AG09309 (cell line): ENCODE measurements at places on chromosomes 5 and 9.

- DNase-seq = no peak
Measured at GRCh38 chr9:563200-563599, 278.3 kb upstream of the DMRT1 start.

GRCh38 chr5:139882961-139883539 is 87.4 kb downstream of the PSD2 start:
- no peak for DNase-seq

GRCh38 chr9:24218656-24219055 is 327.0 kb downstream of the IZUMO3 start:
- DNase-seq = no peak

- no peak for DNase-seq
Measured at GRCh38 chr5:25160891-25161290, 516.1 kb upstream of the CDH10 start.

DNA sequence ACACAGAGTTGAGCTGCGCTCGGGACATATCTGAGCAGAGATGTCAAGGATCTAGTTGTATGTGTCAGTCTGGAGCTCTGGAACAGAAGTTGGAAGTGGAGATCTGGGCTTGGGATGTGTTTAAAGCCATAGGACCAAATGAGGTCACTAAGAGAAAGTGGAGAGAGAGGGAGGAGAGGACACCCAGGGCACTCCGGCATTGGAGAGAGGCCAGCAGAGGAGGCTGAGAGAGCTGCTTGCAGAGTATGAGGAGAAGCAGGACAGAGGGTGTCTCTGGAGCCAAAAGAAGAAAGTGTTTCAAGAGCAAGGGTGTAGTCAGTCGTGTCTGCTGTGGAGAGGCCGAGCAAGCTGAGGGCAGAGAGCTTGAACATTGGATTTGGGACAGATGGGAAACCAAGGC is 34.7 kb downstream of the ARHGEF37 start:
- DNase-seq = no peak

GRCh38 chr9:89519366-89519805 is 21.5 kb upstream of the SEMA4D start:
- no peak for DNase-seq

GRCh38 chr5:132819468-132819867 is 6.4 kb downstream of the SOWAHA start:
- no peak for DNase-seq

DNA sequence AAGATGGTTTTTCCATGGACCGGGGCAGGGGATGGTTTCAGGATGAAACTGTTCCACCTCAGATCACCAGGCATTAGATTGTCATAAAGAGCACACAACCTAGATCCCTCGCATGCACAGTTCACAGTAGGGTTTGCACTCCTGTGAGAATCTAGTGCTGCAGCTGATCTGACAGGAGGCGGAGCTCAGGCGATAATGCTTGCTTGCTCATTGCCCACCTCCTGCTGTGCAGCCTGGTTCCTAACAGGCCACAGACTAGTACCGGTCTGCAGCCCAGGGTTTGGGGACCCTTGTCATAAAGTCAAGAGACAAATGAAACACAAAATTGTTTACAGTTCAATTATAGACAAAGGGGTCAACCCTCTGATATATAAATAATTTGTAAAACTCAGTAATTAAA is 101.7 kb downstream of the RANBP17 start:
- no peak for DNase-seq

DNA sequence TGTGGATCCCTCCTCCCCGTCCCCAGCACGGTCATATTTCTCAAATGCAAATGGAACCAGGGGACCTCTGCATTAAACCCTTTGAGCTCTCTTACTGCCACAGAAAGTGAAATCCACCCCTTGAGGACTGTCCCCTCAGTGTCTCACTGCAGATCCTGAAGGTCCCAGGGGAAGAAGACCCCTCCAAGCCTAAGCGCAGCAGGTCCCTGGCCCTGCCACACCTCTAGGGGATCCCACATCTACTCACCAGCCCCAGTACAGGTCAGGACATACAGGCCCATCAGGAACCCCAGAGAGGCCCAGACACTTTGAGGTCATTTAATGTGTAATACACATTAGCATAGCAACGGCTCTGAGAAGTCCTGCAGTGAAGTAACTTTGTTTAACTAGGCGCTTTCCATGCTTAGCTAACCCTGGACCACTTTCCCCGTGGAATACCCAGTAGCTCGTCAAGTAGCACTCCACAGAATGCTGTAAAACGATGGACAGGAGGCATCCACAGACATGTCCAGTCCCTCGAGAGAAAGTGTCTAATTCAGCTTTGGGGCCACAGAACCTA is 54.7 kb upstream of the ALDH1B1 start:
- DNase-seq = no peak

DNA sequence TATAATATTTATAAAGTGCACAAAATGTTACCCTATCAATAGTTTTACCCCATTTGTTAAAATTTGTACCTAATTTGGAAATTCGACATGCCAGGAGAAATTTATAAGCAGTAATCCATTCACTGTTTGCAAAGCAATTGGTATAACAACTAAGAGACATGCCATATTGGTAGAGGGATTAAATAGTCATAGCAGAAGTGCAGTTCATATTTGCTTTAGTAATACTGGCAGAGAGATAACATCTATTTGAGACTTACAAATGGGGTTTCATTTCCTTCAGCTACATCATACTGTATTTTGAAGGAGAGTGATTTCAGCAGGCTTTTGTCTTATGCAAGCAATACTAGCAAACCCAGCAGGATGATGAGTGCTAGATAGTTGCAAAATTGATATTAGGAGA is 610.4 kb upstream of the CDH10 start:
- DNase-seq = no peak
